ENCODE measurements at places on chromosomes 4 and X.

GRCh38 chr4:140255927-140256326 lies 101.9 kb upstream of the MAML3 start:
- DNase-seq: no peak

DNA sequence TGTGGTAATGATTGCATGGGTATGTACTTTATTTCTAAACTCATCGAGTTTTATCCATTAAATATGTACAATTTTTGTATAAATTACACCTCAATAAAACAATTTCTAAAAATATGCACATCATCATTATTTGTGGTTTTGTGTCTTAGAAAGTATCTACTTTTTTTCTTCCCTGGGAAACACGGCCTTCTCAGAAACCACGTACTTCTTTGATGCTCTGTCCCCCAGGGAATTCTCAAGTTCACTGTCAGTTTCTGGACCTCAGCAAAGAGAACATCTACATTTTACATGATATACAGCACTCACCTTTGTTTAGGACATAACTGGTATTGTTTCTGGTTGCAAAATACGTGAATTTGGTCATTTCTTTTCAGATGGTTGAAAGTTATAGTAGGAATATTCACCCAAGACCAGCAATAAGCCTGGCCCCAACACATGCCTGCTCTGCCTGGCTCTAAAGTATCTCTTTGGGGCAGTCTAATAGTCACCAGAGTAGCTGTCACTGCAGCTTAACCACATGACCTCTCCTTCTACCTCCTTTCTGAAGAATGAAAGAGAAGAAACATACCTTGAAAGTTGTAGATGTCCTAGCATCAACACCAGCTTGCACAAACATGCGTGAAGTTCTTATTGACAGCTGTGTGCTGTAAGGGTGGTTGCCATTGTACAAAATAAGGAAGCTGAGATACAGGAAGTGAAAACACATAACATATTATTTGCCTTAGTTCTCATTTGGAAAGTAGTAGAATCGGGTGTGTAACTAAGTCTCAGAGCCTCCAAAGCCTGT lies 48.4 kb upstream of the SPANXN4 start:
- DNase-seq: no peak

GRCh38 chr4:180688480-180688879 lies 1554.7 kb upstream of the TENM3 start:
- no peak for DNase-seq

DNA sequence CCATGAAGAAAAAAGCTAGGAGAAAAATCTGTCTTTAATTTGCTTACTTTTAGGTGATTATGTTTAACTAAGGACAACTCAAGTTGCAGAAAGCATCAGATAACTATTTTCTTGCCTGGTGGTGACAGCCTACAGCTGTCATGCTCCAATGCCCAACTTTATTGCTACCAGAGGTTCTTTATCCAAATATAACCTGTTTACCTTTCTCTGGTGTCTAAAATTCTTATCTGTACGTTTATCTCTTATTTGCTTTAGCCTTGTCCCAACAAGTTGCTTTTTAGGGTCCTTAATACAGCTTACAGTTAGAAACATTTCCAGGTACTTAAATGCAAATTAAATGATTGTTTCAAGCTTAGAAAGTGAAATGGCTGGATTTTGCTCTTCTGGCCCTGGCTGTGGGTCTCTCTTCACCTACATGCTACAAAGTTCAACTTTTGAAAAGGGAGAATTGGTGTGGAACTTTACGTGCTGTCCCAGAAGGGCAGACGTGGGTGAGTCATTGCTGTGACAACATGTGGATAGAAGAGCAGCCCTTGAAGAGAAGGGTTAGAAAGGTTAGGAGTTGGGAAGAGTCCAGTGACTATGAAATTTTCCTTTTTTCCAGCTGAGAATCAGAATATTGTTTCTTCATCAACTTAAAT lies 60.7 kb downstream of the HPGD start:
- DNase-seq: no peak

- no peak for DNase-seq
These were observed 24.3 kb downstream of the GAK start for GRCh38 chr4:907691-908425.

DNA sequence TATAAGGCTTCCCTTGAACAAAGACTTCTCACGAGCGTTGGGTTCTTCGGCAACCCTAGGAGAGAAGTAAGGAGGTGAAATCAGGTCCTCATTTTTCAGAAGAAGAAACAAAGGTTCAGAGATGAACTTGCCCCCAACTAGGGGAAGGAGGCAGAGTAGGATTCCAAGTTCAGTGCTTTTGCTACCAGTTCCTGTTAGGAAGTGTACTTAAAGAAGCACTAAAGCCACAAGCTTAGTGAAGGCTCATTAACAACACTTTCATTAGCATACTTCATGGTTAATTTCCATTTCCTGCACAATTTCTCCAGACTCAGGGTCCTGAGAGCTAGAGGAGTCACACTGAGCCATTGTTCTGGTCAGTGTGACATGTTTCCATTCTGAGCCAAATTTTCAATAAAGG lies 52.1 kb downstream of the VSIG4 start:
- no peak for DNase-seq

GRCh38 chr4:151485541-151486131 lies 76.7 kb downstream of the FHIP1A start:
- DNase-seq: no peak

DNA sequence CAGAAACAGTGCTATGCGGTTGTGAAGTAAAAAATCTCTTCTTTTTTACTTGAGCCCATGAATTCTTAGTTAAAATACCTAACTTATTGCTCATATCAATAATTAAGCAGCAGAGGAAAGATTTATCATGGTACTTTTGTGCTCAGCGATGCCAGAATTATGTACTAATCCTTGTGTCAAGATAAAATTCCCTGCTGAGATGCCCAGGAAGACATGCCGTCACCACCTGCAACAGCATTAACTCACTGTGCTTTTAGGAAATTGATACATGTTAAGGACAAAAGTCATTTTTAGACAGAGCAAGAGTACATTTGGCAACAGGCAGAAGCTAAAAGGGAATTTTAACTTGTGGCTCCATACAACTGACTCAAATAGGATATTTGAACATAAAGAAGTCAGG lies 138.9 kb downstream of the NPNT start:
- DNase-seq: no peak

DNA sequence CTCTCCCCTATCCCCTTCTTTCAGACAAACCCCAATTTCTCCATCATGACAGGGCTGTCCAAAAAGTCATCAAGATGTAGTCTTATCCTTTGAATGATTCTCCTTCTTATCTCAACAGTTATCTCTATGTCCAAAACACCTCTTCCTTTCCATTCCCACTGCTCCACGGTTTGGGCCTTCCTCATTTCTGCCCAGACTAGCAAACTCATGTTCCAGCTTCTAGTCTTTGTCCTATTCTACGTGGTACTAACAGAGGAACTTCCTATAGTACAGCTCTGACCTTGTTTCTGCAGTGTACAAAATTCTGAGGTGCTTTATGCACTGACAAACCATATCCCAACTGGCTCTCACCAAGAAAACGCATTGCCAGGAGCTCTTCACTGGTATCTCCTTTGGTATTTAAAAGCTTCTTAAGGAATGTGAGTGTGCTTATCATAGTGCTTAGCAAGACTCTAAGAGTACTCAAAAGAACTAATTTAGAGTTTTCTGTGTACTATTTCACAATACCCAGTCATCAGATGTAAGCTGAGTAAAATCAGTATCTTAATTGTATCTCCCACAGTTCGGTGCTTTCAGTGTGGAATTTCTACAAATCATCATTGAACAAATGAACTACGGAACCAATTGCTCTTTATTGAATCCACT lies 65.5 kb downstream of the MAML3 start:
- no peak for DNase-seq

- no peak for DNase-seq
These were observed 4.1 kb downstream of the POF1B start for GRCh38 chrX:85375333-85375738.

- DNase-seq: no peak
These were observed 926.9 kb downstream of the FAT4 start for GRCh38 chr4:126241634-126242033.

DNA sequence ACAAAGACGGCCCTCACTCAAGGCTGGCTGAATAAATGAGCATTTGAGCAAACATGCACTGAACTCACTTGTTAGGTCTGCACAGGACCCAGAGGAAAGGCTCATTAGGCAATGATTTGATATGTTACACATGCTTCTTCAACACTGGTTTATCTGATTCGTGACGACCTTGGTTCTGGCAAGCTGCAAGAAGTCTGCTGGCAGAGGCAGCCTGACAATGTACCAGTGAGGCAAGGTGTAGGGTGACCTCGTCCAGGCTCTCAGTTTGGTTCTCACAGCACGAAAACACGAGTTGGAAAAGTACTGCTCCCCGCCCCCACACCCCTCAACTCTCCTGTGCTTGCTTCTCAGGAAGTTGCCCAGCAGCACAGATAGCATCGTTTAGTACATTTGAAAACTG lies 63.1 kb upstream of the CITED1 start:
- DNase-seq: no peak

- no peak for DNase-seq
These were observed 250.5 kb upstream of the PRKX start for GRCh38 chrX:3963980-3964379.

DNA sequence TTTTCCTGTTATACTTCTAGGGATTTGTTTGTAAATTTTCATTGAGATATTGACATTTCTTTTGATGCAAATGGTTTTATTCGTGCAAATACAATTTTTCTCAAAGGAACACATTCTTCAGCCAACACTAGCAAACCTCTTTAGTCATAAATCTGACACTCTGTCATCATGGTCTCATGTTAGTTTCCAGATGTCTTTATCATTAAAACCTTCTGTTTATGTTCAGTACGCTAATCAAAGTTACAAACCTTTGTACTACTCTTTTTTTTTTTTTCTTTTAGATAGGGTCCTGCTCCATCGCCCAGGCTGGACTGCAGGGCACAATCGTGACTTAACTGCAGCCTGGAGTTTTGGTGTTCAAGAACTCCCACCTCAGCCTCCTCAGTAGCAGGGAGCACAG lies 7.1 kb downstream of the SLC25A31 start:
- no peak for DNase-seq

- no peak for DNase-seq
These were observed 626.5 kb upstream of the CPEB2 start for GRCh38 chr4:14375816-14376215.

DNA sequence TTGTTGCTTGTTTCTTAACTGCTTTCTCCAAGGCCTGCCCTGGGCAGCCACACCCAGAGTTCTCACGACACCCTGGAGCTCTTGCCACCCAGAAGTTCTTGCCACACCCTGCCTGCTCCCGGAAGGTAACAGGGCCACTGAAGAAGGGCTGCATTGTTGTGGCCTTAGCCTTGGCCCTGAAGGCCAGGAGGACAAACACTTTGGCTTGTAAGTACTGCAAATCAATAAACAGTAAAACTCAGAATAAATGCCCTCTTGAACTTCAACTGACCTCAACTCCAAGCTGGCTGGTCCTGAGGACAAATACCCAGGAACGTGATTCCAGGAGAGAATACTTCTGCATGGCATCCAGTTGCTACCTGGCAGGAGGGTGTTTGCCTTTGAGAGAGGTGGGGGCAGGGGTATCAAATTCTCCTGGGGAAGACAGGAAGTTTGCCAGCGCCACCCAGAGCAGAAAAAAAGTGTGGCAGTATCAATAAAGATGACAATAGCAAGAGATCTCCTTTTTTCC lies 54.1 kb downstream of the TLR10 start:
- DNase-seq: no peak

DNA sequence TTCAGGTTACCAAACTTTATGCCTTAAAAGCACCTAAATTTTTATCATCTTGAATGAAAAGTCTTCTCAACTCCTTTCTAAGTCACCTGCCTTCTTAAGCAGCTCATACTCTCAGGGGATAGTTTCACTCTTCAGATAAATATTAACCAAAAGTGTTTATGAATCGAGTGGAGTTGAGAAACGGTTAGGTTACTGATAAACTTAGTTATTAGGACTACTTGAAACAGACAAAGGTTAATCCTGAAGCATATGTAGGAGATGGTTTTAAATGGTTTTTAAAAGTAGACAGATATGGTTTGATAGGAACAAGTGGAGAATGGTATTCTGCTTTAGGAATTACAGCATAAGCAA lies 32.8 kb downstream of the CLDN22 start:
- DNase-seq: no peak

GRCh38 chr4:57037982-57038604 lies 59.4 kb downstream of the POLR2B start:
- no peak for DNase-seq

- DNase-seq: no peak
These were observed 111.2 kb downstream of the ARAP2 start for GRCh38 chr4:36133086-36133485.

DNA sequence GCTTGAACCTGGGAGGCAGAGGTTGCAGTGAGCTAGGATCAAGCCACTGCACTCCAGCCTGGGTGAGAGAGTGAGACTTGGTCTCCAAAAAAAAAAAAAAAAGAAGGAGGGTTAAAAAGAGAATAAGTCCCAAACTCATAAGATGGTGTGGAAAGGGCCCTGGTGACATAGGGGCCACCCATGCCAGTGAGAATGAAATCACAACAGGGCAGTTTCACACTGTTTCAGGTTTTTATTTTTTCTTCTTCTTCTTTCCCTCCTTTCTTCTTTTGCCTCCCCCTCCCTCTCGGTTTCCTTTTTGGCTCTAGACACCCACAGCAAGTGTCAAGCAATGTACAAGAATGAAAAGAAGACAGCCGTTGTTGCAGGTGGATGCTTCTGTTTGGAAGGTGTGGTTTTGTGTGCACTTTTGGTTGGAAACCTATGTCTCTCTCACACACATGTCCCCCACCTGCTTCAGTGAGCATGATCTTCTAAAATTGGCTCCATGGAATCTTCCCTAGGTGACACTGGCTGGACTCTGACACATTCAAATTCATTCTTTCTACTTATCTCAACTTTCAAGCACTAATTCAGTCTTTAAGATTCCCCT lies 14.4 kb upstream of the TLR8 start:
- DNase-seq: no peak

DNA sequence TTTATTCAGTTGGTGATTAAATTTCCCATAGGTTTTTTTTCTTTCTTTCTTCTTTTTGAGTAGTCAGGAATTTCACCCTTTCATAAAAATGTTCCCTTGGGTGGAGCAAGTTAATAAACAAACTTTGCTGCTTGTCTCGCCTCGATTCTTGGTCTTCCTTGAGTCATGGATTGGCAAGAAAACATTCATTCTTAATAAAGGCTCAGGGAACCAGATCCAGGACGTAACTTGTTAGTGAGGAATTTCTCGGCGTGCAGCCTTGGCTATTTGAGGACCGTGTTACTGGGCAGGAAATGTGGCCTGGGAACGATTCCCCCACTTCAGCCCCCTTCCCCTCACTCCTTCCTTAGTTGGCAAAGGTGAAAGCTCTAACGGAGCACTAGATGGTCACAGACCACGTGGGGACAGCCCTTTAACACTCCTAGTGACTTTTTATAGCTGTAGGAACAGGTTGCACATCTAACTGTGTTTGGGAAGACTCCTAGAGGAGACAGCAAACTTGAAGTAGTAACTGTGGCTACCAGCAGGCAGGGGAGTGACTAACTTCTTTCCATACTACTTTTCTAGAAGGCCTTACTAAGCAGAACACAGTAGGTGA lies 106.8 kb downstream of the UCHL1 start:
- DNase-seq: no peak

GRCh38 chrX:10892621-10893225 lies 218.4 kb upstream of the HCCS start:
- DNase-seq: no peak

GRCh38 chr4:89558147-89558546 lies 250.5 kb upstream of the GPRIN3 start:
- no peak for DNase-seq

- DNase-seq: no peak
These were observed 1392.7 kb upstream of the IGFBP7 start for GRCh38 chr4:58502839-58503238.

Data from stimulated activated CD8-positive, alpha-beta memory T cell treated with anti-CD3 and anti-CD28 coated beads, Interleukin-4, amount 100 ng/mL, for 4 hours (primary cell).